NT2/D1 (cell line): ENCODE measurements at places on chromosomes 4 and X.

- no peak for DNase-seq
These were observed 57.0 kb upstream of the GBA3 start for GRCh38 chr4:22635692-22636091.

- DNase-seq, result no peak
These were observed 201.0 kb downstream of the FBXW7 start for GRCh38 chr4:152334931-152335330.

DNA sequence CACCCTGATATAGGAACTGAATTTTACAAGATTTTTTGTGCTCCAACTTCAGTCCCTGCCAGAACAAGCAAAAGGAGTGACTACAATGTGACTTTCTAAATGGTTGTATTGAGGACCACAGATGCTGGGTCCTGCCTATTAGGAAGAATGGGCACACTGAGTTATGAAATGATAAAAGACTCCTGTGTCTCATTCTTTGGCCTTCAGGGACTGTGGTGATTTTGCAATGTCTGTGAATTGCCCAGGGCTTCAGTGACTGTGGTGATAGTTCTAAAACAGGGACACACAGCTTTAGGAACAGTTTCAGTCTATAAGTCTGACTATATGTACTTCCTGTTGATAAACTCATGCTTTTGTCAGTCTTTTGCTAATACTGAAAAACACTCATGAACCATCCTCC, 210.2 kb downstream of the DMD start:
- DNase-seq, result no peak

GRCh38 chr4:83071116-83071515, 36.1 kb downstream of the COPS4 start:
- DNase-seq, result no peak

DNA sequence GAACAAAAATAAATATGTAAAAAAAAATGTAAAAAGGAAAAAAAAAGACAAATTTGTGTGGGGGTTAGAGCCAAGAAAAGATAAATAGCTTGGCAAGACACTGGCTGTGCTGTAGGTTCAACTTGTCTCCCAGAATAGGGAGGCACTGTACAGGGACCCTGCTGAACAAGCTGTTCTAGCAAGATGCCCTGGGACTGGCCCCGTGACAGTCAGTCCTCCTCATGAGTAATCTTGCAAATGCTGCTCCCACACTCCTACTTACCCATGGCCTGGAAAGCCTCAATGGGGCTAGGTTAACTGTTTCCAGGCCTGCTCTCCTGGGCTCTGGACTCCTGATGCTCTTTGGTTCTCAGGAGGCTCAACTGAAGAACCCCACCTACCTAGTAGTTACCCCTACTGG, 106.8 kb downstream of the ATG4A start:
- DNase-seq, result no peak

- DNase-seq, result no peak
These were observed 158.1 kb upstream of the CXorf66 start for GRCh38 chrX:140123446-140123845.
